M059J (cell line): ENCODE measurements at places on chromosomes 5 and 9.

DNA sequence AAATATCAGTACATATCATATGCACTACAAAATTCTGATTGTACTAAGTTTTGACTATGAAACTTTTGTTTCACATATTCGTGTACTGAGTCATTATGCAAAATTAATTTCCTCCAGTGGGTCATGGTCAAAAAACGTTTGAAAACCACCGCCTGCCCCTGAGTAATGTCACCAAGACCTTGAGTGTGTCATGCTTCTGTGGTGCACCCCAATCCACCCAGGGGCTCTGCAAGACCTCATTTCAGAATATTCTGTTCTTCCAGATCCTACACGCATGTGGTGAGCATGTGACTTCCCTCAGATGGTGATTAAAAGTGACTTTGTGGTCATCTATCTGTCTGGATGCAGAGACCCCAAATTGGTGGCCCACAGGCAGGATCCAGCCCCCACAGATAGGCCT lies 31.0 kb downstream of the ABLIM3 start:
- DNase-seq = peak; percentile 97

- peak; percentile 74 for DNase-seq
Observed at GRCh38 chr5:95591490-95591901, 28.4 kb upstream of the GPR150 start.

GRCh38 chr9:5518937-5519319 lies 8.6 kb downstream of the PDCD1LG2 start:
- DNase-seq = no peak

- DNase-seq = peak; percentile 98
Observed at GRCh38 chr5:142512043-142513042, 173.5 kb downstream of the FGF1 start.

GRCh38 chr9:97237951-97238889 lies 69.2 kb upstream of the CCDC180 start:
- DNase-seq = peak; percentile 92

DNA sequence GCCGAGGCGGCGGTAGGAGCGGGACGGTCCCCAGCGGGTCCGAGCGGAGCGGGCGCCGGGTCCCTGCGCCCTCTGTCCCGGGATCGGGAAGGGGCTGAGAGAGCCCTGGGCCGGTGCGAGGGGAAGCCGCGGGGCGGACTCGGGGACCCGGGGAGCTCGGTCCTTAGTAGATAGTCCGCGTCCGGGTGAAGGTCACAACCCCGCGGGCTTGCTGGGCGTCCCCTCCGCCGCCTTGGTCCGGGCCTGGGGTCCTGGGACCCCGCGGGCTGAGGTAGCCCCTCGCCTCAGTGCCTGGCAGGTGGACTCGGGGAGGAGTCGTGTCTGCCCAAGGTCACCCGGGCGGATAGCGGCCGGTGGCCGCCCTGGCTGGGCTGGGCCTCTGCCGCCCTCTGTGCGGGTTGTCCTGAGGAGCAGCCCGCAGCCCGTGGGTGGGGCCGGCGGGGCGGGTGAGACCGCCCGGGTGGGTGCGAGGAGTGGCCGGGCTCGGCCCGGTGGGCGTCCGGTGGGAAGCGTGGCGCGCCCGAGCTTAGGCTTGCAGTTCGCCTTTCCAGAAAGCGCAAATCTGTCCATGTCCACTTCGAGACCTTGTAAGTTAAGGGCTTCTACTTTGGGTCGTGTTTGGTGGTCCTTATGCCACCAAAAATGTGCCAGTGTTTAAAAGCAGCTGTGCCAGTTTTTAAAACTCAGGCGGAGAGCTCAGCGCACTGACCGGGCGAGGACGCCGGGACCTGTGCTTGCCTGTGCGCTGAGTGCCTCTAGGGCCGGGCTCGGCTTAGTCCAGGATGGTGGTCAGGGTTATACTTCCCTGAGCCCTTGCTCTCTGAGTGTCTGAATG lies 554 bp downstream of the SDHA start:
- DNase-seq = peak; percentile 45
